ENCODE measurements at places on chromosomes 5 and 9.
A peak's percentile ranks its signal among the peaks of the same experiment; 100 is the strongest.

- no peak for DNase-seq
Measured at GRCh38 chr5:29382780-29383179, 1810.7 kb upstream of the CDH6 start.

- no peak for DNase-seq
Measured at GRCh38 chr5:170442391-170442790, 53.2 kb upstream of the KCNMB1 start.

- peak; percentile 85 for DNase-seq
Measured at GRCh38 chr9:109274884-109275730, 45.8 kb downstream of the EPB41L4B start.

GRCh38 chr5:94361832-94362796 is 256.3 kb downstream of the KIAA0825 start:
- DNase-seq, result no peak

DNA sequence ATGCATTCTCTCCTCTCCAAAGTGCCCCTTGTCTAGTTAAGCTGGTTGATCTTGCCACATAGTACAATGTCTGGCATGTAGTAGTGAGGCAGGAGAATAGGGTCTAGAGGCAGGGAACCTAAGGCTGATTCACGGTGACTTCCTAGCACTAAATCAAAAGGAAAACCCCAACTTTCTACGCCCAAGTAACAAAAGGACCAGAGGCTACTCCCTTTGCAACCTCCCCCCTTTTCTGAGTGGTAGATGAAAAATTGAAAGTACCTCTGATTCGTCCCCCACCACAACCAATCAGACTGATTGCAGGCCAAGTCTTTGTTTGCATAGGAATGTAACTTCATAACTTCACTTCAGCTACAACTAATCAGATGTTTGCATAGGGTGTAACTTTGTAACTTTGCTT is 278.8 kb downstream of the PSAT1 start:
- no peak for DNase-seq

- DNase-seq, result no peak
Measured at GRCh38 chr9:92650839-92651621, 18.9 kb downstream of the IPPK start.

DNA sequence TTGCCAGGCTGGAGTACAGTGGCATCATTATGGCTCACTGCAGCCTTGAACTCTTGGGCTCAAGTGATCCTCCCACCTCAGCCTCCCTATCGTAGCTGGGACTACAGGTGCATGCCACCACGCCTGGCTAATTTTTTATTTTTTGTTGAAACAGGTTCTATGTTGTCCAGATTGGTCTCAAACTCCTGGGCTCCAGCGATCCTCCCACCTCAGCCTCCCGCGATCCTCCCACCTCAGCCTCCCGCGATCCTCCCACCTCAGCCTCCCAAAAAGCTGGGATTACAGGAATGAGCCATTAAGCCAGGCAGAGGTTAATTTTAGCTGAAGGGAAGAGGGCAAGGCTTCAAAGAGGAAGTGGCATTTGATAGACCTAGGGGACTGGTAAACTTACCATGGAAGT is 32.8 kb upstream of the CCNB1 start:
- no peak for DNase-seq

GRCh38 chr5:157713830-157714595 is 17.2 kb upstream of the THG1L start:
- DNase-seq, result no peak

DNA sequence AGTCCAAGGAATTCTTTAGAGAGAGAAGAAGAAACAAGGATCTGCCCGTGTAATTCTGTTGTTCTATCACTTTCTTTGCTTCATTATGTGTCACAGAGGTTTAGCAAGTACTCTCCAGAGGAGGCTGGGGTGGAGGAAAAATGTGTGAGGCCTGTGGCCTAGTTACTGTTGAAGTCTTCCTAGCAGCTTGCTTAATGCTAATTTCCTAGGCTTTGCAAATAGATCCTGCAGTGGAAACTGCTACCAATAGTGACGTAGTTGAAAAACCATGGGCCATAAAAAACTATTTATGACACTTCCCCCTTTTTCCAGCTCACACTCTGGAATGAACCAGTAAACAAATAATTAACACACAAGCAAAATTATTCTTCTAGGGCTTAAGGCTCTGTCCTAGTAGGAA is 27.0 kb upstream of the C9orf72 start:
- DNase-seq, result no peak

DNA sequence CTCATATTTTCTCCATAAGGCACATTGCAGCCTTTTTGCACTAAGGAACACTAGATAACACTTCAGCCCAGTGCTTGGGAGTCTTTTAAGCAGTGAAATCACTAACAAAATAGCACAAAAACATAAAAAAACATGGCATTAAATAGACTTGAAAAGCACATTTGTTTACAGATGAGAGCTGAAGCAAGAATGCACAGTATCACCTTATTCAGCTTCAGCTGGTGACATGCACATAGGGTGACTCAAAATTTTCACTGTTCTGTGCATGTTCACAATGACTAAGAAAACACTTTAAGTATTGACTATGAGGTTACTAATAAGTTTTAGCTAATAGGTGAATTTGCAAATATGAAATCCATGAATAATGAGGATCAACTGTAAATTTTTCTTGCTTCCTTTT is 293.9 kb upstream of the TARS1 start:
- no peak for DNase-seq

GRCh38 chr9:112873773-112874405 is 16.8 kb downstream of the SLC46A2 start:
- no peak for DNase-seq

DNA sequence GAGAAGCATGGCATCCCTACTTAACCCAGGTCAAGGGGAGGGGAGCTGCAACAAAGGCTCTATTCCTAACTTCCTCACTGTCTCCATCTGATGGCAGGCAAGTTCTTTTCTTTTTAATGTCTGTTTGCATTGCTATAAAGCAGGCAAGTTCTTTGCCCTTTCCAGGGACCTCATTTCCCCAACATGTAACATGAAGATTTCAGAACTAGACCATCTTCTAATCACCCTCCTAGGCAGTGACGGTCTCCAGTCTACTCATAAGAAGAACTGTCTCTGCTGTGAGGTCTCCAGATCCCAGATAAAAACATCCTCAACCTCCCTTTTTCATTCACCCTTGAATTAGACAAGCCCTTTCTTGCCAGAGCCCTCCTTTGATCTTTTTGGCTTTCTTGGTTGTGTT is 42.1 kb downstream of the PPP1R2B start:
- DNase-seq, result no peak

DNA sequence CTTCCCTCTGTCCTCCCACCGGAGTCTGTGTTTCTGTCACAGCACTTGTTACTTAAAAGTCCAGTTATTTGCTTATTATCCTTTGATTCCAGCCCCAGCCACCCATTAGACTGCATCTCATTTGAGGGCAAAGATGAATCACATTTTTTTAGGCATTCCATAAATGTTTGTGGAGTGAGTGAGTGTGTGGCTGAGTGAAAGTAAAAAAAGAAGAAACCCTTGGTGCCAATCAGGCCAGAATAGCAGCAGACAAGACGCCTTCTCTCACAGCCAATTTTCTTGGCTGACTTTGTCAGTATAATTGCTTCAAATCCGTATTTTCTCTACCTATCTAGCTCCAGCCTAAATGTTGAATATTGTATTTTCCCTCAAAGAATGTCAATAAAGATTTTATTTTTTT is 613.0 kb upstream of the WWC1 start:
- no peak for DNase-seq

Data from NCI-H1092 (cell line).